ENCODE measurements at places on chromosomes 3 and 15. TPM values are rescaled to one million over a fixed set of nuclear protein-coding genes. Genes with fewer than 3 reads are reported as not detected.

Gene CCR9
- total RNA-seq = not detected

Gene GPR176
- total RNA-seq = 58.8 TPM

Gene GPR62
- total RNA-seq = not detected

Gene ATP2C1
- 186 TPM for total RNA-seq

Gene GCSAM
- total RNA-seq = not detected

All from bronchial smooth muscle cell (primary cell).